Posterior cingulate gyrus (tissue), 11 donors: ENCODE measurements at places on chromosomes 7 and 10.

DNA sequence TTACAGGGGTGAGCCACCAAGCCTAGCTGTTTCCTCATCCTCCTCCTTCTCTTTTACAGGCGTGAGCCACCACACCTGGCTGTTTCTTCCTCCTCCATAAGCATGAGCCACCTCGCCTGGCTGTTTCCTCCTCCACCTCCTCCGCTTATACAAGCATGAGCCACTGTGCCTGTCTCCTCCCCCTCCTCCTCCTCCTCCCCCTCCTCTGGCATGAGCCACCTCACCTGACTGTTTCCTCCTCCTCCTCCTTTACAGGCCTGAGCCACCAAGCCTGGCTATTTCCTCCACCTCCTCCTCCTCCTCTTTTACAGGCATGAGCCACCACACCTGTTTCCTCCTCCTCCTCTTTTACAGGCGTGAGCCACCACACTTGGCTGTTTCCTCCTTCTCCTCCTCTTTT lies 49.8 kb upstream of the ZNF479 start:
- no peak for DNase-seq

DNA sequence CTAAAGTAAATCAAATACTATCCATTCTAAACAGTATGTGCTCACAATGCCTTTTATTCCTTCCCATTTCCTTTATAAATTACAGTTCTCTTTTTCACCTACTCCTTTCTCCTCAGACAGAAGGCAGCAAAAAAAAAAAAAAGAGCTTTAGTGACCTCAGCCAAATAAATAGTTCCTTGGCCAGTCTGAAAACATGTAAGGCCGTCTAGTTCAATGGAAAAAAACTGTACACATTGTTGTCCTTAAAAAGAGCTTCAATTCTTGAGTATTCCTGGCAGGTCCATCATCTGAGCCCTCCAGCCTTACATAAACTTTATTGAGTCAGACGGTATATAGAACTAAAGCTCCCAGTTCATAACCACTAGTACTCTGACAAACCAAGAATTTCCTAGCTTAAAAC lies 185.4 kb downstream of the CACNA2D1 start:
- DNase-seq, result no peak

- DNase-seq, result no peak
These were observed 34.2 kb downstream of the PARD3 start for GRCh38 chr10:34780818-34781380.

DNA sequence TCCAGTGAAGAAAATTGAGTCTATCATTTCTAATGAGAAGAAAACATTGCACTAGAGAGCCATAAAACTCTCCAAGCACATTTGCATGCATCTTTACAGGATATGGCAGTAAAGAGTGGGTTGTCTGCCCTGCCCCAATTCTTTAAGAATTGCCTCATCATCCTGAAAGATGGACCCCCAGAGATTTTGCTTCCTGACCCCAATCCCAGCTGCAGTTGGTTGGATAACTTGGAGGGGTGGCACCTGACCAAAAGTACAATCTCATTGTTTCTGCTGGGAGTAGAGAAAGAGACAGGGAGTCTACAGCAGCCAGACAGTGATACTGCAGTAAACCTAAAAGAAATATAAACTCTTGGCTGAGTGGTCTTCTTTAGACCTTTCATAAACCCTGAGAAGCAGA lies 49.1 kb upstream of the ADCY1 start:
- DNase-seq, result no peak

GRCh38 chr7:27992097-27992496 lies 188.5 kb downstream of the JAZF1 start:
- no peak for DNase-seq

GRCh38 chr7:155269766-155270585 lies 27.7 kb upstream of the INSIG1 start:
- DNase-seq, result peak; percentile 63

DNA sequence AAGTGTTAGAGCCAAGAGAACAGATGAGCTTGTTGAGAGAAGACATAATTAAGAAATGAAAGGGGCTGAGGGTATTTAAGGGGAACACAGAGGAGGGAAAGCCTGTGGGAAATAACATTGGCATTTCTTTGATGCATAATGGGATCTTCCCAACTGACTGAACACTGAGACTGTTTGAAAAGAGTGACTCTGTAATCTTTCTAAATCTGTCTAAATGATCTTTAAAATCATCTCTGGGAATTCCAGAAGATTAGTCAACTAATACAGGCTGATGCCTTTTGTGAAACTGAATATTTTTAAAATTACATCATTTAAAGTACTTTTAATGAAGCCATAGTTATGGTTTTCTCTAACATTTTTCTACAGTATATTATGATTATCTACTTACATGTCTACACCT lies 17.4 kb upstream of the SLC35G1 start:
- DNase-seq, result no peak

DNA sequence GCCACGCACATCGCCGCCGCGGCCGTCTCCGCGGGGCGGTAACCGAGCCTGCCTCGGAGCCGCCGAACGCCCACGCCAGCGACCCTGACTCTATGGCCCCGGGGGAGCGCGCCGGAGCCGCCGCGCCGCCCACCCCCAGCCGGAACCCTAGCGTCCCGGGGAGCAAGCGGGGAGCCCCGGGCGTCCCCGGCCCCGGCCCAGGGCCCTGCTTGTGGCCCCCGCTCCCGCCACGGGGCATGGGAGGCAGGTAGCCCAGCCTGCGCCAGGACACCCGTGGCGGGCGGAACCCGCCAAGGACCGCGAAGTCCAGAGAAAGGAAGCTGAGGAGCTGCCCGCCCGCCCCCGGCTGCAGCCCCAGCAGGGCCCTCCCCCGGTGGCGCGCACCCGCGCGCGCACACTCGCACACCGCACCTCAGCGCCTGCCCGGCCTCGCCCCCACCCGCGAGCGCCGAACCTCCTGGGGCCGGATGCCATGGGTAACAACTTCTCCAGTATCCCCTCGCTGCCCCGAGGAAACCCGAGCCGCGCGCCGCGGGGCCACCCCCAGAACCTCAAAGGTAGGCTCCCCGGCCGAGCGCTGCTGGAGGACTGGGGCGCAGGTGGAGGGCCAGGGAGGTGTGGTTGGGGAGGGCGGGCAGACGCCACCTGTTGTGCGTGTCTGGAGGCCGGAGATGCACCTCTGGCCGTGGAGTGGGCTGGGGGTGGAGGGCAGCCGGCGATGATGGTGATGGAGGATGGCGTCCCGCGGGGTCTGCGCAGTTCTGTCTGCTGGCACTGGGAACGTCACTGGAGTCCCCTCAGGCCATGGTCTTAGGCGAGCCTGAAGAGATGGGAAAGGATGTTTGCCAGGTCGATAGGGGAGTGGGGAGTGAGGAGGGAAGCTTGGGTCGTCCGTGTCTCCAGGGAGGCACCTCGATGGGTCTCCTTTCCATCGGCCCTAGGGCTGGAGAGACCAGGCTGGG lies 692 bp downstream of the NEURL1 start:
- DNase-seq, result peak; percentile 51

- no peak for DNase-seq
These were observed 57.4 kb downstream of the CDK6 start for GRCh38 chr7:92778972-92779371.

DNA sequence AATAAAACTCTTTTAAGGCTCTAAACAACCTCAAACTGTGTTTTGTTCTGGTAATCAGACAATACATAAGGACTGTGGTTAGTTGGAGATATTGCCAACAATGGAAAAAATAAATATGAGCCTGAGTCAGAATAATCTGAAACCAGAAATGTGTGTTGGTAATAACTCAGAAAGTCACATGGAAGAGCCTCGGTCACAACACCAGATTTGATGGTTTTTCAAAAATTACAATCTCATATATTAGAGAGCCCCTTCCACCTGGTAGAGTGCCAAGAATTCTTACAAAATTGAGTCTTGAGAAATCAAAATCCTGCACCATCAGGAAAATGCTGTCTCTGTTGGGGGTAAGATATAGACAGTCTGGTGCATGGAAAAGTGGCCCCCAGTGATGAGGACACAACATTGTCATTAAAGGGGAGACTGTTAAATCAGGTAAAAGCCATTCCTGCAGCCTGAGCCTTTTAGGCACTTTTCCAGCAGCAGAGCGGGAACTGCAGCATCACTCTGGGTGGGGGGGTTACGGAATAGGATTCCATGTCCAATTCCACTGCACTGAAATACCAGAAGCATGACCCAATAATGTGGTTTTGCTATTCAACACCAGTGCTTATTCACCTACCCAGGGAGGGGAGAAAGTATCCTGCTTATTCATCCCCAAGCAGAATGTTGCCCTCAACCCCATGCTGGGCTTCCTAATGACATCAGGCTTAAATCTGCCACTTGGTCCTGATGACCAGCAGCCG lies 9.5 kb upstream of the ADAM12 start:
- no peak for DNase-seq
